Uterus (tissue), 4 donors: ENCODE measurements at places on chromosomes 12 and 14.

DNA sequence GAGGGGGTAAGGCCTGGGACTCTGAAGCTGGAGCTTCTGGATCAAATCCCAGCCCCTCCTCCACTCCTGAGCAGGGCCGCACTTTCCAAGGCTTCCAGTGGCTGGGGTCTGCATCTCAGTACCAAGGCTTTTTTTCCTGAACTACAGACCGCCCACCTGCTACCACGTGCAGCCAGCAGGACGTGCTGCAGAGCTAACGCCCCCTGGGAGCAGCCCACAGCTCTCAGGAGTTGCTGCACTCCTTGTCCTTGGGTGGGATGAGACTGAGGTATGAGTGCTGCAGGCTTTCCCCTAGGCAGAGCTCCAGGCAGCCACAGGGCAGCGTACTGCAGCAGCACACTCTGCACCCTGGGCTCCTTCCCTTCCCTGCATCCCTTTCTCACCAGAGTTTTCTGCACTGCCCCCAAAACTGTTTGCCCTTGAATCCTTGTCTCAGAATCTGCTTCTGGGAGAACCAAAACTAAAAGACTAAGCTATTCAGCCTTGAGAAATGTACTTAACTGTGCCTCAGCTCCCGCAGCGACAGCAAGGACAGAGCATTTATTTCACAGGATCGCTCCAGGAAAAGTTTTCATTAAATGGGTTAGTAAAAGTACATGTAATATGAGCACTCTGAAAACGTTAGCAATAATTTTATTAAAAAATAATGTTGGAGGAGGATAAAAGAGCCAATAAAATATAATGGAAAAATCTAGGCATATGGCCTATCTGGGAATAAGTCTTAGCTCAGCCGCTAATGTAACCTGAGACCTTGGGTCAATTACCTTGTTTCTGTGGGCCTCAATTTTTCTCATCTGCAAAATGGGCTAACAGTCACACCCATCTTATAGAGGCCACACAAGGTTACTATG lies 25.5 kb downstream of the RBM19 start:
- no peak for DNase-seq
- no peak overlapping the region for H3K27ac ChIP-seq
- no peaks in the 10 kb centered on the region for H3K36me3 ChIP-seq

GRCh38 chr12:50090391-50090790 lies 5.2 kb downstream of the SMARCD1 start:
- H3K27ac ChIP-seq, result no peak overlapping the region
- no peaks in the 10 kb centered on the region for H3K36me3 ChIP-seq
- H3K4me3 ChIP-seq, result no peak overlapping the region
- H3K4me1 ChIP-seq, result no peaks in the 10 kb centered on the region

- H3K4me1 ChIP-seq, result no peaks in the 10 kb centered on the region
- H3K27me3 ChIP-seq, result no peaks in the 10 kb centered on the region
- no peak overlapping the region for H3K4me3 ChIP-seq
- DNase-seq, result no peak
- no peak overlapping the region for H3K27ac ChIP-seq
- no peaks in the 10 kb centered on the region for H3K36me3 ChIP-seq
Measured at GRCh38 chr14:24607081-24607480, 2.4 kb downstream of the GZMH start.

GRCh38 chr14:64879635-64880220 lies at the start of gene SPTB:
SPTB (minus strand) TSS chr14:64879907; CDS start chr14:64823094, 56,813 bp downstream.
- H3K4me3 ChIP-seq, result peak within 1 kb of the TSS; percentile 30
- no peaks in the 10 kb centered on the region for H3K27me3 ChIP-seq
- no peaks in the 10 kb centered on the region for H3K36me3 ChIP-seq
- no peaks in the 10 kb centered on the region for H3K4me1 ChIP-seq
- DNase-seq, result peak; percentile 16

GRCh38 chr14:96320605-96321004 lies 42.5 kb downstream of the ATG2B start:
- no peak for DNase-seq
- no peak overlapping the region for H3K27ac ChIP-seq
- H3K27me3 ChIP-seq, result no peaks in the 10 kb centered on the region
- H3K4me3 ChIP-seq, result no peak overlapping the region

GRCh38 chr14:34665785-34666435 lies 36.0 kb upstream of the SNX6 start:
- no peaks in the 10 kb centered on the region for H3K36me3 ChIP-seq
- H3K27ac ChIP-seq, result no peak overlapping the region
- no peak for DNase-seq
- no peaks in the 10 kb centered on the region for H3K27me3 ChIP-seq
- no peaks in the 10 kb centered on the region for H3K4me1 ChIP-seq

DNA sequence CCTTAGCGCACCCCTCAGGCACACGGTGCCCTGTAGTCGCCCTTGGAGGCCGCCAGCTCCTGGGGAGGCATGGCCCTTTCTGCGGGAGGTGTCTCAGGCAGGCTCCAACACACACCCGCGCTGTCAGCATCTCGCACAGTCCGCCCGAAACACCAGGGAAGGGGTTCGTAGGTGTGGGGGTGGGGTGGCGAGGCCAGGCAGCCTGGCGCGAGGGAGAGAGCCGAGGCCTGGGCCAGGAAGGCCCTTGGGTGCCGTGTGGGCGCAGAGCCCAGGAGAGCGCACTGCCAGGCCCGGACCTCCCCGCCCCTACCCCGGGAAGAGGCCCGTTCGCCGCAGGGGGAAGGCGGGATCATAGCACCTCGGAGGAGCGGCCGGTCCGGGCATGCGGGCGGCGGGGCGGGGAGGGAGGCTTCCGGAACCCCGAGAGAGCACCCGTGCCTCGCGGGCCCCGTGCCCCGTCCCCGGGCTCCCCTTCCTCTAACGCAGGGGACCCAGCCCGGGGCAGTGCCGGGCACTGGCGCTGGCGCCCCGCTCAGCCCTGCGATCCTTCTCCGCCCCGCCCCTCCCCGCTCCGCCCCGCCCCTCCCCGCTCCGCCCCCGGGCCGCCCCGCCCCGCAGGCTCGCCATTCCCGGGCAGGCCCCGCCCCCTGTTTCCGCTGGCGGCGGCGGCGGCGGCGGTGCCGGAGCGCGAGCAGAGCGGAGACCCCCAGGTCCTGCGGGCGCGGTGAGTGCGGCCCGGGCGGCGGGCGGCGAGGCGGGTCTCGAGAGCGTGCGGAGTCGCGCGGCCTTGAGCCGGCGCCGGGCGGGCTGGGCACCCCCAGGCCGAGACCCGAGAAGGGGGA lies at the start of gene TSPAN9:
TSPAN9 (plus strand) TSS at position 650 of the 842 bp plus-strand sequence. CDS start 123,815 bp downstream, outside the sequence.
- H3K36me3 ChIP-seq, result no peaks in the 10 kb centered on the region
- peak within 1 kb of the TSS; percentile 88 for H3K4me3 ChIP-seq
- H3K4me1 ChIP-seq, result no peaks in the 10 kb centered on the region

DNA sequence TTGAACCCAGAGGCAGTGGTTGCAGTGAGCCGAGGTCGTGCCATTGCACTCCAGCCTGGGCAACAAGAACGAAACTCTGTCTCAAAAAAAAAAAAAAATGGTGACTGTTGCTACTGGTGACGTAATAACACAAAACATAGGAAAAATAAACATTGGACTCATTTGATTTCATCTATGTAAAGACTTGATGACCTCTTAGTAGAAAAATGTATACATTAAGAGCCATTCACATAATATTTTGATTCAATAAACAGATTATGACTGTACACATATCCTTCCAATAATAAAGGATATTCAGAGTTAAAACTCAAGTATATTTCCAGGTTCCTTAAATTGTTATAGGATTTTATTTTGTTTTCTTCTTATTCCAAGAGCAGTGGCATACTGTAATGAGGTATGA lies 65.7 kb upstream of the AEBP2 start:
- H3K4me3 ChIP-seq, result no peak overlapping the region
- no peaks in the 10 kb centered on the region for H3K4me1 ChIP-seq
- DNase-seq, result no peak
- no peak overlapping the region for H3K27ac ChIP-seq
- H3K36me3 ChIP-seq, result no peaks in the 10 kb centered on the region
- no peaks in the 10 kb centered on the region for H3K27me3 ChIP-seq

DNA sequence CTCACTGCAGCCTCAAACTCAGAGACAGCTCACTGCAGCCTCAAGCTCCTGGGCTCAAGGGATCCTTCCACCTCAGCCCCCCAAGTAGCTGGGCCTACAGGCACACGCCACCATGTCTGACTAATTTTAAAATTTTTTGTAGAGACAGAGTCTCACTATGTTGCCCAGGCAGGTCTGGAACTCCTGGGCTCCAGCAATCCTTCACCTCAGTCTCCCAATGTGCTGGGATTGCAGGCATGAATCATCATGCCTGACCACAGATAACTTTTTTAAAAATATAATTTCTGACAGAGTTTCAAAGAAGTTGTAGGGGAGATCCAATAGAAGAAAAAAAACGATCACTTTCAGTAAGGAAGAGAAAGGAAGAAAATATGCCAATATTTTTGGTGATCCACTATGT lies 189.7 kb upstream of the CDKN3 start:
- no peaks in the 10 kb centered on the region for H3K27me3 ChIP-seq
- no peak overlapping the region for H3K27ac ChIP-seq
- H3K4me3 ChIP-seq, result no peak overlapping the region
- no peak for DNase-seq

- H3K4me1 ChIP-seq, result no peaks in the 10 kb centered on the region
- H3K4me3 ChIP-seq, result no peak overlapping the region
- no peaks in the 10 kb centered on the region for H3K36me3 ChIP-seq
- no peaks in the 10 kb centered on the region for H3K27me3 ChIP-seq
- DNase-seq, result no peak
Measured at GRCh38 chr14:104289507-104289906, 151.1 kb downstream of the KIF26A start.

- no peaks in the 10 kb centered on the region for H3K27me3 ChIP-seq
- H3K4me1 ChIP-seq, result no peaks in the 10 kb centered on the region
- no peak for DNase-seq
- no peaks in the 10 kb centered on the region for H3K36me3 ChIP-seq
- no peak overlapping the region for H3K27ac ChIP-seq
Measured at GRCh38 chr14:100873096-100873482, 30.4 kb downstream of the RTL1 start.

- H3K27me3 ChIP-seq, result no peaks in the 10 kb centered on the region
- H3K4me1 ChIP-seq, result no peaks in the 10 kb centered on the region
- no peak for DNase-seq
- no peak overlapping the region for H3K4me3 ChIP-seq
Measured at GRCh38 chr12:2974560-2974971, 15.4 kb downstream of the TEAD4 start.

DNA sequence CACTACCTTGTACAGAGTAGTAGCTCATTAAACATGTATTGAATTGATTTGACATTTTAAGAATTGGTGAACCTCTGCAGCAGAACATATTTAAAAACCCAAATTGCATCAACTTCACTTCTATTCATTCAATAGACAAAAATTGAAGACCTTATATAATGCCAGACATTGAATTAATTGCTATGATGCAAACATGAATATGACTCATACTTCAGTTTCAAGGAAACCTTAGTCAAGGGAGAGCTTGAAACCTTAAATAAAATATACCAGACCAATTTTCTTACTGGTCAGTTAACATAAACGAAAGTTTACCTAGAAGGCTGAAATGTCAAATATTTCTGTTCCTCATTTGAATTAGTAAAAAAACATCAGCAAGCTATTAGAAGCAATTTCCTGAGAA lies 5.0 kb upstream of the MGAT4C start:
- no peak for DNase-seq
- no peak overlapping the region for H3K27ac ChIP-seq
- no peaks in the 10 kb centered on the region for H3K27me3 ChIP-seq
- H3K4me3 ChIP-seq, result no peak overlapping the region
- H3K4me1 ChIP-seq, result no peaks in the 10 kb centered on the region

- no peak overlapping the region for H3K4me3 ChIP-seq
- no peak overlapping the region for H3K27ac ChIP-seq
- no peaks in the 10 kb centered on the region for H3K4me1 ChIP-seq
- H3K36me3 ChIP-seq, result no peaks in the 10 kb centered on the region
- DNase-seq, result no peak
- peaks cover 3% of the 10 kb centered on the region for H3K27me3 ChIP-seq
Measured at GRCh38 chr14:77270361-77271112, 469 bp downstream of the NGB start.

DNA sequence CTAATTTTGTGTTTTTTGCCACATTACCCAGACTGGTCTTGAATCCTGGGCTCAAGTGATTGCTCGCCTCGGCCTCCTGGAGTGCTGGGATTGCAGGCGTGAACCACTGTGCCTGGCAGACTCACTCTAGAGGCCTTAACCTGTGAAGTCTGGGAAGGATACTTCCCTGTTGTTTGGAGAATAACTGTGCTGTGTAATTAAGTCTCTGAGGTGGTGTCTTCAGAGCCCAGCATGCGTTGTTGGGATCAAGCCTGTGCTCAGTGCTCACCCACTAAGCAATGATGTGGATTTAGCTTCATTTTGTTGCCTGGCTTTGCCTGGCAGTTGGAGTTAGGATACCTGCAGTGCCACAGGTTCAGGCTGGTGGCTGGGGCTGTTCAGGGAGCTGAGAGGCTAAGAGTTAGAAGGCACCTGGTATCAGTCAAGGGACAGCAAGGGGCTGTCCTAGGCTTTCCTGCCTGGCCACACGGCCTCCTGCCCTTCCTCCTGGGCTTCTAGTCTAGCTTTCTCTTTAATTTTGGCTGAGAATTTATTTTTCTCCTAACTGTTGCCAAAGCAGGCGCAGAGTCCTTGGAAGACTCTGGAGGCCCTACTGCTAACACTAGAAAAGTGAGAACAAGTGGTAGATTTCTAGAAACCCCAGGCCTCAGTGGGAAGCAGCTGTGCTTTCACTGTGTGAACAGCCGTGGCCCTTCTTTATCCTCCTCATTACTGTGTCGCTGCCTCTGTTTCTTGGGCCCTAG lies 38.5 kb downstream of the EP400 start:
- H3K4me3 ChIP-seq, result no peak overlapping the region
- no peak for DNase-seq
- H3K27ac ChIP-seq, result no peak overlapping the region
- no peaks in the 10 kb centered on the region for H3K4me1 ChIP-seq
- H3K27me3 ChIP-seq, result no peaks in the 10 kb centered on the region

DNA sequence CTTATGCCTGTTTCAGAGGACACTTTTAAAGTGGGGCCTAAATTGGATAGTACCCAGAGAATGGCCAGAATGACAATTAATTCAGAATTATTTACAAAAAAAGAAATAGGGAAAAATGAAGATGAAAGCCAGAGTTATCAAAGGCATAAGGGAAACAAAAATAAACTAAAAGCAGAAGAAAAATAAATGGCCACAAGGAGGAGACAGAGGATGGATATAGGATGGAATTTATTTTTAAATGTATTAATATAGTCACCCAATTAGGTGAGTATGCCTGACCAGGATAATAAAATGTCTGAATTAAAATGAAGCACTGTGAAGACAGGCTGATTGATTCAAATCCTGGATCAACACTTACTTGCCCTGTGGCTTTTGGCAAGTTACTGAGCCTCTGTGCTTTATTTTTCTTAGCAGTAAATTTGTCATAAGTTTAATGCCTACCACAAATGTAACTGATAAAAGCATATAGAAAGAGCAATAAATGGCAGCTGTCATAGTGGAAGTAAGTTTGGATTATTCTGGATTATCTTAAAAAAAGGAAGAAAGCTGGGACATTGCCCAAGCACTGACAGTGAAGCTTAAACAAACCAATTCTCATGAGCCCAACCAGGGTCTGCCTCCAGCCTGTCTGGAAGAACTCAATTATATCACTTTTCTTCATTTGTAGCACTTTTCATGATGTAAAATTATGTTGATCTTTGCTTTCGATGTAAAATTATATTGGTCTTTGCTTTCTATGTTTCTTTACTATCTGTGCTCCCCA lies 3.5 kb downstream of the CLEC9A start:
- no peaks in the 10 kb centered on the region for H3K4me1 ChIP-seq
- no peaks in the 10 kb centered on the region for H3K27me3 ChIP-seq
- no peak for DNase-seq
- H3K4me3 ChIP-seq, result no peak overlapping the region
- H3K36me3 ChIP-seq, result no peaks in the 10 kb centered on the region
